ENCODE measurements at places on chromosomes 6 and 20.

DNA sequence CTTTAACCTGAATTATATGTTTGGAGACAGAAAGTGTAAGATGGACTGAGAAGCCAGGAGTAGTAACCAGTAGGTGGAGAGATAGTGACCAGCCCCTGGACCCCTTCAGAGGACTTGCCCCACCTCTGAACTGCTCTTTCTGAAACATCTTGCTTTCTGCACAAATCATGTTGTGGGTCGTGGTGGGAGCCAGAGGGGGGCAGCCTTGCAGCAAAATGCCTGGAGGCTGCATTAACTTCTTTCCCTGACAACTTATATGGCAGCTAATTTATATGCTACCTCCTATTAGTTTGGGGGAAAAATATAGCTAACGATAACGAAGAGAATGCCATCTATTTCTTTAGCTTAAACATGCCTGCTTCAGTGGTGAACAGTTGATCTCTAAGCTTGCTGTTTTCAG lies 859.8 kb downstream of the MAFB start:
- DNase-seq: no peak

DNA sequence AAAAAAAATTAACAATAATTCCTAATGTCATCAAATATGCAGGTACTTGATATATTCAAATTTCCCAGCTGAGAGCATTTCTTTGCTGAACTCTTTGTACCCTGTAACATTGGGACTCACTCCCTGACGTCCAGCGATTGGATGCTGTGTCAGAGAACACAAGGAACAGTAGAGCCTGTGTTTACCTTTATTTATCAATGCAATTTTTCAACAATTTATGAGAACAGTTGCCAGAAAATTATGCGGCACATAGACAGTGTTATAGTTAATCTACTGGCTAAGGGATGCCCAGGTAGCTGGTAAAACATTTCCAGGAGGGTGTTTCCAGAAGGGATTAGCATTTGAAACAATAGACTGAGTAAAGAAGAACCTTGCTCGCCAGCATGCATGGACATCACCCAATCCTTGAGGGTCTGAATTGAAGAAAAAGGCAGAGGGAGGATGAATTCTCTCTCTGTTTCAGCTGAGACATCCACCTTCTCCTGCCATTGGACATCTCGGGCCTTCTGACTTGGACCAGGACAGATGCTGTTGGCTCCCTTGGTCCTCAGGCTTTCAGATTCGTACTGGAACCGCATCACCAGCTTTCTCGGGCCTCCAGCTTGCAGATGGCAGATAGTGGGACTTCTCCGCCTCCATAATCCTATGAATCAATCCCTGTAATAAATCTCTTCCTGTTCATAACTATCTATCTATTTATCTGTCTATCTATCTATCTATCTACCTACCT lies 42.2 kb upstream of the NCOA3 start:
- DNase-seq: no peak

GRCh38 chr20:60974022-60974421 lies 278.0 kb upstream of the CDH4 start:
- no peak for DNase-seq

DNA sequence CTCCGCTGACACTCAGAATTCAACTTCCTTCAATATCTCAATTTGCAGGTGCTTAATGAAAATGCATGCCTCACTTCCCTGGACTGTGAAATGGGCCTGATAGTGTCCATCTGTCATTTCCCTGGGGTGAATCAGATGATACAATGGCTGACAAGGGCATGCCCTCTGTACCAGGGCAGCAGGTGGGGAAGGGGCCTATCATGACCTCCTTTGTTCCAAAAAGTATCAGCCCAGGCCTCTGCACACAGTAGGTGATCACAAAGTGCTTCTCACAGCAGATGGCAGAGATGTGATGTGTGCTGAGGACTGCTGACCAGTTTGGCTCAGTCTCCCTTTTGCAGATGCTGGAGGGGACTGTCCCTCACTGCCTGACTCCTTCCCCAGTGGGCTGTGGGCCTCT lies 44.3 kb downstream of the DLGAP4 start:
- no peak for DNase-seq

DNA sequence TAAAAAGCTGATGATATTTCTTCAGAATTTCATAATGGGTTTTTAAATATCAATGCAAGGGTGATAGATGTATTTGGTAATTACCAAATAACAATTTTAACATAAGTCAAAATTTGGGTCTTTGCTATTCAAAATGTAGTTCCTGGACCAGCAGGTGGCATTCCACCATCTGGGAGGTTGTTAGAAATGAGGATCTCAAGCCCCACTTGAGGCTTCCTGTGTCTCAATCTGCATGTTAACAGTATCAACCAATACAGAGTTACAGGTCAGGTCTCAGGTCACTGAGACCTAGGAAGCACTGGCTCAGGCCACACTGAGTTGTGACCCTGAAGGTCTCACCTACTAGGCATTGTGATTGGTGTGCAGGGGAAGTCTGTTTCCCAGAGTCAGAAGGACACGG lies 57.2 kb upstream of the MTRF1L start:
- DNase-seq: no peak

GRCh38 chr6:8627085-8627861 lies 191.9 kb upstream of the SLC35B3 start:
- DNase-seq: peak; percentile 3

- no peak for DNase-seq
These were observed 115.4 kb upstream of the DST start for GRCh38 chr6:56758120-56758519.

DNA sequence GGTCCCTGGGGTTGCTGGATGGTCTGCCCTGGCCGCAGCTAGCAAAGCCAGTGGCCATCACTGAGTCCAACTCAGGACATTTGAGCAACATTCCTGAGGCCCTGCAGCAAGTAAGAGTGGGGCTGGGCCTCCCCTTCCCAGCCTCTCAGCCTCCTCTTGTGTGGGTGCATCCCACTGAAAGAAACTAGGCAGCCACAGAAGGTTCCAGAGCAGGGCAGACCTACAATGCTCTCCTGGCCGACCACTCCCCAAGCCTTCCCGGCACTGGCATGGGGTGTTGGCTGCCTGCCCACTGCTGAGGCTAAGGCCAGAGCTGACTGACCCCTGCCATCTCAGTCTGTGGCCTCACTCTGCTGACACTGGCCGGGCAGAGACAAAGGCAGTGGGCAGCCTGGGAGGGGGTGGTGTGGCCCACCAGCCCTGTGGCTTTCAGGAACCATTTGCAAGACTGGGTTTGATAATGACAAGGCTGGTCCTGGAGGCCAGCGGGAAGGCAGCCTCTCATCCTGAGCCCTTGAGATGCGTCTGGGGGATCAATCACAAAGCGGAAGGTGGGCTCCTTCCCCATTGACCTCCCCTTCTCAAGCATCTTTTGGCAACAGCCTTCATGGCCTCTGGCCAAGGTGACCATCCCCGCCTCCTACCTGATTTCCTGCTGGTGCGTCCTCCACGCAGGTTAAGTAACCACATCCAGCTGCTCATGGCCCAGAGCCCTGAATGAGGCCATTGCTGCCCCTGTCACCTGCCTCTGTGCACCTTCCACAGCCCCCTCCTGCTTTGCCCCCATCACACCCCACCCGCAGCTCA lies 9.6 kb downstream of the DLGAP4 start:
- no peak for DNase-seq

DNA sequence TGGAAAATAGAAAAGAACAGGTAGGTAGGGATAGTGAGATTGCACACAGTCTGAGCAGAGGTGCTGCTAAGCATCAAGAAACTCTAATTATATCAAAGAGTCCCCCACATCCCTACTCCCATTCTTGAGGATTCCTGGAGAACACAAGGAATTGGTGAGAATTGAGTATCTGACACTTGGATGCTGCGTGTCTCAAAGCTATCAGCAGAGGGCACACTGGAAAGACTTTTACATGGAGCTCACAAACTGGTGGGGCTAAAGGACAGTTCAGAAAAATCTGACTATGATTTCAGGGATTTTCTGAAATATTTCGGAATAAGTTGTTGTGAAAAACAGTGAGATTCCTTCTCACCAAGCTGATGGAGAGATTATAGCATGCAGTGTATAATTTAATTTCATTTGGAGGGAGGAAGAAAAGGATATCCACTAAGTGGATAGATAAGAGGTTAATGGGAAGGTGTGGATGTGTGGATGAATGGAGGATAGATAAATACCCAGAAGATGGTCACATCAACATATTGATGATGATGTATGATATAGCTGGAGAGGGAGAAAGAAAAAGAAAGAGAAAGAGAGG lies 215.4 kb upstream of the DEFB112 start:
- peak; percentile 49 for DNase-seq

DNA sequence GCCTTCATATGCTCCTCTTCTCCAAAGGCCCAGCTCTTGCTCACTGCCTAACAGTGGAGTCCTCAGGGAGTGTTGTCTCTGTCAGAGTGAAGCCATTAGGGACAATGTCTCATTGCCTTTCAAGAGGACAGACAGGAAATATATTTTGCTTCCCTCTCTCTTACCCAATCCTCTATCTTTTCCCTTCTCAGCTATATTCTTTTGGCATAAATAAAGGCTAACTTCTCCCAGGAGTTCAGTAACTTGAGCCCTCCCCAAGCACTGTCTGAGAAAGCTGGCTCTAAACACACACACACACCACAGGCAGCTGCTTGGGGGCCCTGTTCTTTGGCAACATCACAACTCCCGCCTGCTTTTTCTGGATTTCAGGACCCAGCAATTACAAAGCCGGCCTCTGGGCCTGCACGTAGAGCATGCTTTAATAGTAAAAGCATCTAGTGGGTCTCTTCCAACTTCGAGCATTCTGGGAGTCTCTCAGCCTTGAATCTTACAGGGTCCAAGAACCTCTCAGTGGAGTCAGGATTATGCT lies 34.7 kb upstream of the LAMA4 start:
- peak; percentile 83 for DNase-seq

DNA sequence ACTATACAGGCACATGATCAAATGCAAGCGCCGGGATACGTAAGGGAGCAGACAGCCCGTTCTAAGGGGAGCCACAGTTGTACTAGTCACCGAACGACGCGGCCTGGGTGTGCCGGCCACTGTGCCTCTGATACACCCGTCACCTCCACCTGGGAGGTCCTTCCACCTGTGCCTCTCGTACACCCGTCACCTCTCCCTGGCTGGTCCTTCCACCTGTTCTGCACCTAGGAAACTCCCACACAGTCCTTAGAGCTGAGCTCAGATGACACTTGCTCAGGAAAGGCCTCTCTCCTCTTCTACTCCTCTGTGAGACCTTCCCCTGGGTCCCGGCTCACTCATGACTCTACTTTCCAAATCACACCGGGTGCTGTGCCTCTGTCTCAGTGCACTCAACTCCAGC lies 245.0 kb downstream of the TTLL2 start:
- no peak for DNase-seq

GRCh38 chr20:45993197-45993951 lies 15.3 kb upstream of the MMP9 start:
- DNase-seq: peak; percentile 92

GRCh38 chr20:51013577-51014330 lies 9.2 kb downstream of the KCNG1 start:
- DNase-seq: no peak

- no peak for DNase-seq
These were observed 20.3 kb downstream of the FAM162B start for GRCh38 chr6:116745176-116745575.

DNA sequence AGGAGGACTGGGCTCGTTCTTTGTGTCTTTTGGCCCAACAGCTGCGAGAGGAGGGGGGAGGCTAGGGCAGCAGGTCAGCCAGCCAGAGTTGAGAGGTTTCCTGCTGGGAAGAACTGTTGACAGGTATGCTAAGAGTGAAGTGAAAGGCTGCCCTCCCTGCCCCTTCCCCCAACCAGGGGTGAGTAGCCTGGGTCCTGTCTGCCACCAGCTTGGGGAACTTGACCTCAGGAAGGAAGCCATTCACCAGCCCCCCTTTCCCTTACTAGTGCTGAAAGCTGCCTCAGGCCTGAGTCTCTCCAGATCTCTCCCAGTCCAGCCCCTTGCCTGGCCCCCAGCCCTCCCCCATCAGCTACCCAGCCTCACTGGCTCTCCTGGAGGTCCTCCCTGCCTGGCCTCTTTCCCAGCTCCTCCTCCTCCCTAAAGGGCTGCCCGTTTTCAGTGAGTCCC lies 20.7 kb upstream of the ZNF76 start:
- no peak for DNase-seq

DNA sequence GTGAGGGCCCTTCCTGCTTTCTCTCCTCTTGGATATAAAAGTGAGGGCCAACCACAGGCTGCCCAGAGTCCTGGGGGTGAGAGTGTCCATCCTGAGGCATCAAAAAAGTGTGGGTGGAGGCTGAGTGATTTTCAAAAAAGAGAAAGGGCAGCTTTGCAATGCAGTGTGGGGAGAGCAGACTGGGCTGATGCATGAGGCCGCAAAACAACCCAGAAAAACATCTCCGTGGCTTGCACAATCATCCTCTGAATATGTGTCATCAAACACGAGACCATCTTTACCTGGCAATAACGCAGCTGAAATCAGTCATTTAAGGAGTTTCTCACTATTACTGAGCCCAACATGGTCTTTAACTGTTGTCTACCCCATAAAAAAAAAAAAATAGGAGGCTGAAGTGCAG lies 191.2 kb upstream of the SOX4 start:
- no peak for DNase-seq

GRCh38 chr20:51985013-51985415 lies 182.7 kb upstream of the SALL4 start:
- DNase-seq: peak; percentile 73

DNA sequence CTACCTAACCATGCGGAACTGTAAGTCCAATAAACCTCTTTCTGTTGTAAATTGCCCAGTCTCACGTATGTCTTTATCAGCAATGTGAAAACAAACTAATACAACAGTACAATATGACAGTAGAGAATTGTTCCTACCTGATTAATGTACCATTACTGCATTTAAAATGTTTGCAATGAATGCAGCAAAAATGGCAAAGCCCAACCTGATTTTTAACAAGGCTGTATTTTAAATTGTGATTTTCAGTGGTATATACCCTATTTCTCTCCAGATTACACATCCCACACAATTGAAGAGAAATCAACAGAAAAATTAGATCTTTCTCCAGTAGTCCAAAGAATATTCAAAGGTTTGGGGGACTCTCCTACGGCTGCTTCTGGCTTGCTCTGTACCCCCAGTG lies 3.3 kb upstream of the PCSK2 start:
- no peak for DNase-seq

DNA sequence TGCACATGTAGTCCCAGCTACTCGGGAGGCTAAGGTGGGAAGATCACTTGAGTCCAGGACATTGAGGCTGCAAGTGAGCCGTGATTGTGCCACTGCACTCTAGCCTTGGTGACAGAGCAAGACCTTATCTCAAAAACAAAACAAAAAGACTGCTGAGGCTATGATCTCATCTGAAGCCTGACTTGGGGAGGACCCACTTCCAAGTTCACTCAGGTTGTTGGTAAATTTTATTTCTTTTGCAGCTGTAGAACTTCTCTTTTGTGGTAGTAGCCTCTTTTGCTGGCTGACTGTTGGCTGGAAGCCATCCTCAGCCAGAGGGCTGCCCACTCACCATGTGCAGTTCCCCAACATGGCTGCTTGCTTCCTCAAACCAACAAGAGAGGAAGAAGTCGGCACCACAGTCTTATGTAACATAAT lies 36.8 kb upstream of the ME1 start:
- DNase-seq: no peak

DNA sequence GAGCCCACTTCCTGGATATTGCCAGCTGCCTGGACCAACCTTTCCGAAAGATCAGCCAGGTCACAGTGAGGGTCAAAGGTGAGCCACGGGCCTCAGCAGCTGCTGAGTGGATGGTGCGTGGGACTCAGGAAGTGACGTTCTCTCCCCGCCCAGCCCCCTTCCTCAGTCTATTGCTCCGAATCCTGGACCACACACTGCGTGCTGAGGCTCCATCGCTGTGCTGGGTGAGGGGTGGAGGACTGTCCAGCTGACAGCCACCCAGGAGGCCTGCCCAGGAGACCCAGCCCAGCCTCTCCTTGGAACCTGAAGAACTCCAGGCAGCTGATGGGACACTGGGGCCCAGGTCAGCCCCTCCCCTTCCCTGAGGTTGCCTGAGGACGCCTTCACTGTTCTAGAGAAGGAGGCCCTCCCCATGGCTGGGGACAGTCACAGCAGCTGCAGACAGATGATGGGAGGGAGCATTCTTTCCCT lies 94.4 kb upstream of the CD93 start:
- DNase-seq: no peak

Data from MG63 (cell line).